ENCODE measurements at places on chromosomes 6 and 20. TPM values are rescaled to one million over a fixed set of nuclear protein-coding genes. Genes with fewer than 3 reads are reported as not detected.

DNA sequence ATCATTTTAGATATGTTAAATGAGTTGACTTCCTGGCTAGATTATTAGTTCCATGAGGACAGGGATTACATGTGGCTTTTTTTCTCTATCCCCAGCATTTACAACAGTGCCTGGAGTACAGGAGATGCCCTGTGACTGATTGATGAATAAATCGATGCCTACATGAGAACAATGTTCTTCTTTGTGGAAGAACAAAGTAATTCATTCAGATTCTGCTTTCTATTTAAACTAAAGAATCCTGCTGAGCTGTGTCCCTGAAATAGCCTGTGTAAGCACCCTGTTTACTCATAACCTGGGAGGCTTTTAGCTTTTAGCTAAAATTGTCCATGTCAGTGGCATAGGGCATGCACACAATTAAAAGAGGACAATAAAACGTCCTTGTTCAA lies 125.1 kb upstream of the BTBD3 start:
- DNase-seq: no peak

GRCh38 chr6:10578723-10579122 lies 57.6 kb downstream of the GCNT2 start:
- DNase-seq: no peak

DNA sequence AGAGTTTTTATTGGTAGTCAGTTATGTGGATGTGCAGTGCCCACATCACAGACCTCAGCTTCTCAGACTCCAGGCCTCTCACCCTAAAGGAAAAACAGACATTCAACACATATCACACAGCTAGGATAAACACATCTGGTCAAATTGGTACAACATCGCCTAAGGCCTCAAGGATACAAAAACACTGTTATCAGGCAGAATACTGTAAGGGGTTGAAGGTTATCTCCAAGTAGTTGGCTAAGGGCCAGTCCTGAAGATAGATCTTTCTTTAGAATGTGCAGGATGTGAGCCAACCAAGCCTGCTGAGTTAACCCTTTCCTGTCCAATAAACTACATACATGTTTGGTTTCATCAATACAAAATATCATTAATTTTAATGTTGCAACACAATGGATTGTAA lies 308.4 kb upstream of the GJE1 start:
- DNase-seq: no peak

GRCh38 chr20:7010527-7010926 lies 243.0 kb downstream of the BMP2 start:
- no peak for DNase-seq

GRCh38 chr6:781350-781961 lies 88.5 kb upstream of the EXOC2 start:
- DNase-seq: no peak

GRCh38 chr6:44657206-44657819 lies 269.8 kb downstream of the CDC5L start:
- DNase-seq: no peak

MUC21 gene
- not detected for total RNA-seq

FAM83C gene
- not detected for total RNA-seq

DNA sequence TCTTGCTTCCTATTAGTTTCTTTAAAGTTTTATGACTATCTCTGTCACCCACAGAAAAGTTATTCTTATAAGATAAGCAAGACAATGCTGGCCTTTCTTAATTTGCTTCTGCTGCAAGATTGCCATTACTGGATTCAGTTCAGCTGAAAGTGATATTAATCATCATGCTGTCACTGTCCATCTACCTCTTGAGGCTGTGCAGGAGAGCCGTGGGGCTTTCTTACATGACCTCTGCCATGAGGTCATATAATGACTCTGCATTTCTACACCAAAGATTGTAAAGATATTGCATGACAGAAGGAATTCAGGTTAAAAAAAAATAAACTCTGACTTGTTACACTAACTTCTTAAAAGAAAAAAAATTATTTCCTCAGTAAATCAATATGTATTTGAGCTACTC lies 106.9 kb downstream of the TRDN start:
- no peak for DNase-seq

- peak; percentile 16 for DNase-seq
These were observed 118.4 kb downstream of the MRPL14 start for GRCh38 chr6:44008821-44009370.

GRCh38 chr6:149967591-149967990 lies 3.8 kb downstream of the ULBP1 start:
- no peak for DNase-seq

C6orf141 gene
- 5.1 TPM for total RNA-seq

All from omental fat pad (tissue), 4 donors.